ENCODE measurements at places on chromosomes 1 and 21. TPM values are rescaled to one million over a fixed set of nuclear protein-coding genes. Genes with fewer than 3 reads are reported as not detected.

KANK4 gene
- 0.79 TPM for total RNA-seq

AMY1A gene
- total RNA-seq, result not detected

DNA sequence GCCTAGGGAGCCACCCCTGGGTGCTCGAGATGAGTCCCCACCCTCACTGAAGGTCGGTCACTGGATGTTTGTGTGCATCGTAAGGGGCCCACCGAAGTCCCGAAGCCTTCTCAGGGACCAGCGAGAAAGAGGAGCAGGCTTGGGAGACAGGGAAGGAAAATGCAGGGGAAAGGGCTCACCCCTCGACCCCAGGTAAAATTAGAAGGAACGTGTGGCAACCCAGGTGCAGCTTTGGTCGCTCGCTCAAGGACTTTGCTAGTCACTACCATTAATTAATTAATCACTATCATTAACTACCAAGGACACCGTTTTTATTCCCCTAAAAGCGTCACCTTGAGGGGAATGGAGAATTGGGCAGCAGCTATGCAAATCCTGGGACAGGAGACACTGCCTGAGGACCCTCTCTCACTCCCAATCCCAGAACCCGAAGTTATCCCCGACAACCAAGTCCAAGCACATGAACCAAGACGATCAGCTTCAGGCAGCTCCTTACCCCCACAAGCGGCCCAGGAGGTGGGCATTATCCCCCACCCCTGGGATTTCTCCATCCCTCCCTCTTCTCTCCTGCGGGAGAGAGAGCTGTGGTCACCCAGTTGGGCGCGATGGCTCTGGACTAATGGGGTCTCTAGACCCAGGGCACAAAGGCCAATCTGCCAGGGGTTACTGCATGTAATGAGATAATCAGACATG, 4.2 kb upstream of the SIM2 start:
- DNase-seq, result no peak

DNA sequence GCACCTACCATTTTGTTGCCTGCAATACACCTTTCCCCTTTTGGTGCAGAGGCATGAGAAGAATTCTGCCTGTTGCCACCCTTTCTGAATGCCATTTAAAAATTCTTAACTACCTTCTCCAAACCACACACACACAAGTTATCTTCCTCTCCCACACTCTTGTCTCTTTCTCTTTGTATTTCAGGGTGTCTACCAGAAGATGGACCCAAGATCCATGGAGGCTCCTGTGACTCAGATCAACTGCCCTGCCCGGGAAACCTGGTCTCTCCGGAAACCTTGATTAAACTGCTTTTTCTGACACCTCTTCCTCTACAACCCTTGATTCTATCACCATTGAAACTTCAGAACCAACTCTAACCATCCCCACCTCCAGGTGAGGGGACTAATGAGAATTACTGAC, 2.4 kb upstream of the TARS2 start:
- DNase-seq, result peak; percentile 33

GRCh38 chr1:111802110-111802509, 46.4 kb downstream of the DDX20 start:
- no peak for DNase-seq

DNA sequence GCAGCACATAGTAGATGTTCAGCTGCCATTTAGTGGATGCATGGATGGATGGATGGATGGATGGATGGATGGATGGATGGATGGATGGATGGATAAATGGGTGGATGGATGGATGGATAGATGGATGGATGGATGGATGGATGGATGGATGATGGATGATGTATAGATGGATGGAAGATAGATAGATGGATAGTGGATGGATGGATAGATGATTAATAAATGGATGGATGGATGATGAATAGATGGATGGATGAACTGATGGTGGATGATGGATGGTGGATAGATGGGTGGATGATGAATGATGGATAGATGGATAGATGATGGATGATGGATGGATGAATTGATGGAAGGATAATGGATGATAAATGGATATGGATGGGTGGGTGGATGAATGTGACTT, 20.6 kb downstream of the MATN1 start:
- no peak for DNase-seq
